ENCODE measurements at places on chromosomes 16 and 17.

- DNase-seq, result no peak
Observed at GRCh38 chr17:59001158-59001814, 105.4 kb downstream of the TRIM37 start.

DNA sequence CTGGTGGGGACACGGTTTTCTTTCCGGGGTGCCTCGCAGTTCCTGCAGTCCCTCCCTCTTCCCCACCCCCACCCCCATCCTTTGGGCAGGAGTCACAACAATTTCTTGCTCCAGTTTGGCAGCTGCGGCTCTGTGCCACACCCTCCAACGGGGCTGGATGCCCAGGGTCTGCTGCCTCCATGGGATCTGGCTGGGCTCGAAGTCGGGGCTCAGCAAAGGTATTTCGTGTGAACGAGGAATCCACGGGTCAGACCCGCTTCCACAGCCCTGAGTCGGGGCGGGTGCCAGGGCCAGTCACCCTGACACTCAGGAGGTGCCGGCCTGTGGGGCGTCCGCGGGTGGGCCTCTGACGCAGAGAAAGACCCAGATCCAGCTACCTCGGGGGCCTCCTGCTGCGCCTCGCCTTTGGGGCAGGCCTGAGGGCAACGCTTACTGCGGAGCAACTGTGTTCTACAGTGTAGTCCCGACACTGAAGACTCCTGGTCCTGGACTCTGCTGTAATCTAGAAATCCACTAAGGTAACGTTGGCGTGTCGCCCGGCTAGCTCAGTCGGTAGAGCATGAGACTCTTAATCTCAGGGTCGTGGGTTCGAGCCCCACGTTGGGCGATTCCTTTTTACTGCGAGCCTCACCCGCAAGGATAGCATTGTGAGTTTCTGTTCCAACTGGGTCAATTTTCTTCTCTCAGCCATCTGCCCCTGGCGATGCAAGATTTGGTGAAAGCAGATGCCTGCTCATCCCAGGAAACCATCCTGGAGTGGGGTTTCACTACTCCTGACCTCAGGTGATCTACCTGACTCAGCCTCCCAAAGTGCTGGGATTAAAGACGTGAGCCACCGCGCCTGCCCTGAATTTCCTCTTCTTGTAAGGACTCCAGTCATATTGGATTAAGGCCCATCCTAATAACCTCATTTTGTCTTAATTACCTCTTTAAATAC, 12.6 kb upstream of the OR1F1 start:
- DNase-seq, result no peak

GRCh38 chr16:27103954-27104353, 37.2 kb downstream of the C16orf82 start:
- DNase-seq, result no peak

GRCh38 chr17:64147110-64148016, 17.4 kb upstream of the ERN1 start:
- DNase-seq, result no peak

DNA sequence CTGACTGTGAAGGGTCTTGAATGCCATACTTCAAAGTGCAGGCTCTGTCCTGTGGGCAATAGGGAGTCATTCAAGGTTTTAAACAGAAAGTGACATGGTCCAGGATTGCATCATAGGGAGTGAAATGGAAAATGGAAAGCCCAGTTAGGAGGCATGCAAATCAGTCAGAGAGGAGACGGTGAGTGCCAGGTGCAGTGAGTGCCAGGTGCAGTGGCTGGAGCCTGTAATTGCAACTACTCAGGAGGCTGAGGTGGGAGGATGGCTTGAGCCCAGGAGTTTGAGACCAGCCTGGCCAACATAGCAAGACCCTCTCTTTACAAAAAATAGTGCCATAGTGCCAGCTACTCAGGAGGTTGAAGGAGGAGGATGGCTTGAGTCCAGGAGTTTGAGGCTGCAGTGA, 35.2 kb upstream of the SIAH1 start:
- no peak for DNase-seq
